ENCODE measurements at places on chromosomes 3 and 15.

DNA sequence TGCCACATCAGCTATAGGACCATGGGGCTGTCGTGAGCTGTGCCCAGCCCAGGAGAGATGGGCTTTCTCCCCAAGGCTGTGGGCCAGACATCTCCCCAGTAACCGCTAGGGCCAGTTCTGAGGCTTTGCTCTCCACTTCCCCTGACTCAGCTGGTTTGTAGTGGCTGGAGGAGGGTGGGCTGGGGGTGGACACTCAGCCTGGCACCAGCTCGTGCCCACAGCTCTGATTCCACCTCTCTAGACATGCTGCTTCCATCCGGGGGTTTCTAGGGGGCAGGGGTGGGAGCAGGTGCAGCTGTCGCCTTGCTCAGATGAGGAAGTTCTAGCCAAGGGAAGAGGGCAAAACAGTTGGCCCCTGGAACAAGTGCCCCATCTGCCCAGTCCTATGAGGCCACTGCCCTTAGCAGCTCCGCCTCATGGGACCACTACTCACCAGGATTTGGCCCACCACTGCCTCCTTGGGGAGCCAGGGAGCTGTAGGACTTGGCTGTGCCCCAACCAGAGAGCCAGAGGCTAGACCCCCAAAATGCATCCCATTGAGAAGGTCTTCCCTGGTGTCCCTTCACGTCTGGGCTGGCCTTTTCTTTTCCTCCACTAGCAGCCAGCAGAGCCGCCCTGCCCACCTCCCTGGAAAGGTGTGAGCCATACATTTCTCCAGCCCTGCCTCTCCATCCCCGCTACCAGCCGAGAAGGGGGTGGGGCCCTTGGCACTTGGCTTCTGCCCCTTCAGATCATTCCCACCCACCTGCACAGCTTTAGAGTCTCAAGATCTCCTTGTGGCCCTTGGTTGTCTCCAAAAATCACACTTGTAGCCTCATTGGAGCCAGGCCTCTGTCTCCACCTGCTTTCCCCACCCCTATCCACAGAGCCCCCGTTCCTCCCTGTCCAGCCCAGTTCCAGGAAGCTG is 9.9 kb downstream of the GLYCTK start:
- no peak for DNase-seq

DNA sequence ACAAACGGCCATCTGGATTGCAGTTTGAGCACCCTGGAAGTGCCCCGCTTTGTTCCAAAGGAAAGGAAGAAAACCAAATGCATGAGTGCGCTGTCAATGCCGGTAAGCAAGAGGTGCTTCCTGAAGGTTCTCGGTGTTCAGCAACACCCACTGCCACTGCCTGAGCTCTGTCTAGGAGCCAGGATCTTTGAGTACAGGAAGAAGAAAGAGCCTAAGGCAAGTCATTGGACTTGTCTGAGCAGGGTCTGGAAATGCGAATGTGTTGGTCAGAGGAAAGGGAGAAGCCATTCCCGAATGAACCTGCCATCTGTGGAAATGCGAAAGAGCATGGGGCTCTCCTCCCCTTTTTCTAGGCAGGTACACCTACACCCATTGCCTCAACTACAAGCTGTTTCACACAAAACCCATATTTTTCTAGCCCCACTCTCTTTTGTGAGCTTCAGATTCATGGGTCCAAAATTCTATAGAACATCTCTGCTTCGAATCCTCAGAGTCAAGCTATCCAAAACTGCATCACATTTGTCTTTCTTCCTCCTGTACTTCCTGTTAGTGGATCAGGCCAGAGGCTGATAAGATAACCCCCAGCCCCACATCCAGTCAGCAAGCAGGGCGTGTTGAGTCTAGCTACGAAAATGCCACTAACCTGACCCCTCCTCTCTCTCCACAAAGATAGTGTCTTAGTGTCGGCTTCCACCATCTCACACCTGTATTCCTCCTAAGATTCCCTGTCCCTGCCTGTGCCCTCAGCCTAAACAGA is 55.6 kb upstream of the C15orf61 start:
- DNase-seq = no peak

DNA sequence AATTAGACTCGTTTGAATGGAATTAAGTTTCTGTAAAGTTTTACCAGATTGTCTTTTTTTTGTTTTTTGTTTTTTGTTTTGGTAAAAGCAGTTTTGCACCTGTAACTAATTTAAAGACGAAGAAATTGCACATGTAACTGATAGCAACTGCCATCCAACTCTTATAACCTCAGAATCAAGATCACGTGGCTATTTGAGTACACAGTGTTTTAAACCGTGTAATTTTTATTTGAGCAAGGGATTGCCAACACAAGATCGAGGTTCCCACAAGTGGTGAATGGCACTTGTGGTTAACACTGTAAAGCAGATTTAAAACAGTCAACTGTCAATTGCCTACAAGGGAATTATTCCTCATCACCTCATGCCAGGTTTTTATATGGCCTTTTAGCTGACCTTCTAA is 67.3 kb downstream of the PPARG start:
- no peak for DNase-seq

DNA sequence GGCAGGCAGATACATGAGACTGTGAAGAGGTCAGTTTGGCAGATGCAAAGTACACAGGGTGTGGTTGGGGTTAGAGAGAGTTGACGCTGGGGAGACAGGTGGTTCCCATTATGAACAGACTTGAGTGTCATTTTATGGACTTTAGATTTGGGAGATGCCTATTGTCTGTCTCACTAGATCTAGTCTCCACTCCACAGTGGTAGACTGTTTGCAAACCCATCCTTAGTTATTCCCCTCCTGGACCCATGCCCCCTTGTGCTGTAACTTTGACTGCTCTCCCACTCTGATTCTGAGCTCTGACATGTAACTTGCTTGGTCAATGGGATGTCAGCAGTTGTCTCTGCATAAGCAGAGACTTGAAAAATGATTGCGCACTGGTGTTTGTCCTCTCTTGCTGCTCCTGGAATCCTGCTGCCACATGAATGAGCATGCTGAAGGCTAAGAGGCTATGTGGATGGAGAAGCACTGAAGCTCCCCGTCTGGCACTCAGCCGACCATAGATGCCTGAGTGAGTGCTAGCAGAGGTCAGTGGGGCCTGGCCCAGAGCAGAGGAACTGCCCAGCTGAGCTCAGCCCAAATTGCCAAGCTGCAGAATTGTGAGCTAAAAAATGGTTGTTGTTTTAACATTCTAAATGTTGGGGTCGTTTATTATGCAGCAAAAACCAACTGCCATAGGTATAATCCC is 88.2 kb downstream of the FAM43A start:
- peak; percentile 31 for DNase-seq

DNA sequence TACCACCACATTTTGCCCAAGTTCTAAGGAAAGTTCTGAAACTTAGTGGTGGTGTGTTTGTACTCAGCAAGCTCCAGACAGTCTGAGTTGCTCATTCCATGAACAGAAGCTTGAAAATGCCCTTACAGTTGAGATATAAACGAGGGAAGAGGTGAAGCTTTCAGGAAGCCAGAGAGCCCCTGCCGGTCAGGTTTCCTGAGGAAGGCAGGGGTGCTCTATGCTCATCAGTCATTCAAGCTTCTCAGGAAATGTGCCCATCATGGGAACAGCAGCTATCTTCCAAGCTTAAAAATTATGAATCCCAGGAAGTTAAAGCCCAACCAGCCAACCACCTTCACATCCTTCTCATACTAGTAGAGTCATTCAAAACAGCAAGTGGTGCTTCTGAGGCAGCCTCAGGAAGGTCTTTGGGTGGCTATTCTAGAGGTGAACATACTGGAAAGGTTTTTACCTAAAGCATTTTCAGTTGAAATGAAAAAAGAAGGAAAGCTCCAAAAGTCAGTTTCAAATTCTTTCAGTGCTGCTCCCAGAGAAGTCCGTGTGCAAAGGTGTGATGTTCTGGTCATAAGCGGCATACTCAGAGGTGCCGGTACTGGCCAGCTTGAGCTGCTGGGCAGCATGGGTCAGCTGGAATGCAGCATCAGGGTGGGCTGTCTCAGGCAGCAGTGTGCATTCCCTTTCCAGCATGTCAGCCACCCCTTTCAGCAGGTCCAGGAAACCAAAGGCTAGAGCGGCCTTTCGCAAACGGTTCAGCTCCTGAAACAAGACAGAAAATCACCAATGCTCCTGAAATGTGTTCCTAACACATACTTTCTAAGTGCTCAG is 31.8 kb downstream of the INTS14 start:
- DNase-seq = no peak

All from NCI-H748 treated with DMSO at 0.1 percent for 48 hours (cell line).